ENCODE measurements at places on chromosomes 7 and 10.

- no peak for DNase-seq
These were observed 1.3 kb downstream of the FRAT2 start for GRCh38 chr10:97333351-97333600.

DNA sequence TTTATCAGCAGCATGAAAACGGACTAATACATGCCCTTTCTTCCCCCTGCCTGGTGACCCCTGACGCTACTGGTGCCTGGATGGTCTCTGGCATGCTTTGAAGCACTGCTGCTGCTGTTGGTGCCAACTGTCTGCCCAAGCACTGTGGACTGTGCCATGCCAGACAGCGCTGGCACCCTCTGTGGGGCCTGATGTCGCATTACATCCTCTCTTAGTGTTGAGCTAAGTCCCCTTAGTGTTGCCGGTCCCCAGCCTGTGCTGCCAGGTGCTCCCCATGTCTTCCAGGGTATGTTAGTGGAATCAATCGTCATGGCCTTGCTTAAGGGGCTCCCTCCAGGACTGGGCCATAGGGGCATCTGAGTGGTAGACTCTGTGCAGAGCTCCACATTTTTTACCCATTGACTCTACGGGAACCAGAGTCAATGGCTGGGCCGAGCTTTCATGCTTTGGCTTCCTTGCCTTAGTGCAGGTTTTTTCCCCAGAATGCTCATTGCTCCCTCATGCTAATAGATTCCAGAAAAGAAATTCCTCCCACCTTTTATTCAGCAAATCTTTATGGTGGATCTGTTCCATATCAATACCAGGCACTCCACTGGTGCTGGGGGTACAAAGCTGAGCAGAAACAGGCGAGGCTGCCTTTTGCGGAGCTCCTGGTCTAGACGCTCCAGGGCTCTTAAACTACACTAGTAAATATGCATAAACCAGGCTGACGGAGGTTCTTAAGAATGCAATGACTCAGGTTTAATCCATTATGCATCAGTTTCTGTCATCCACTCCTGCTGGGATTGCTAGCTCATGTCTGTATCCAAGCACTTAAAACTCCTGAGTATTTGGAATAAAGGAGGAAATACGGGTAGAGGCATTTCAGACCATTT, 21.8 kb upstream of the MRC1 start:
- peak; percentile 91 for DNase-seq

- DNase-seq, result no peak
These were observed 10.4 kb downstream of the STX1A start for GRCh38 chr7:73708961-73709549.

DNA sequence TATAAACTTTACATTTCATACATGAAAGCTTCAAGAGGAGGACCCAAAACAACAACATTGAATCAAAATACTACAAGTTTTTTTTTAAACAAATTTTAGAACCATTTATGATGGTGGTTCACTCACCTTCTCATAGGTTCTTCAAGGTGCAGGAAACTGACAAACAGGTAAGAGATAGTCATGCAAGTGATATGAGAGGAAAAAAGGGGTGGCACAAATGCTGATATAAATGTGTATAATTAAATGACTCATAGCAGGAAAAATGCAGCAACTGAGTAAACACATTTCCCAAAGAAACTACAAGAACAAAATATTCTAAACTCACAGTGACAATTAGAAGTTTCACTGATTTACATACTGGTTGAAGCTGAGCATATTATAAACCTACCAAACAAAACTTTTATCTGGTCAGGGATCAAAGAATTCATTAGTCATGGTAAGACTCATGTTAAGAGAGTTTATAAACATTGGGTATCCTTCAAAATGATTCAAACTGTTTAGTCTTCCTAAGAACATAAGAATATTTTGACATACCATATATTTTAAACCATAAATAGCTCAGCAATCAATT, 14.1 kb downstream of the ZWINT start:
- DNase-seq, result no peak

GRCh38 chr10:110434489-110435096, 63.1 kb upstream of the DUSP5 start:
- DNase-seq, result no peak

- DNase-seq, result no peak
These were observed 313.8 kb upstream of the ADARB2 start for GRCh38 chr10:2051108-2051507.

GRCh38 chr10:57627642-57628178, 640.0 kb downstream of the IPMK start:
- DNase-seq, result no peak

GRCh38 chr10:8036506-8037198, 17.8 kb upstream of the GATA3 start:
- no peak for DNase-seq

- DNase-seq, result no peak
These were observed 179.1 kb downstream of the ZMYND11 start for GRCh38 chr10:314381-314780.

DNA sequence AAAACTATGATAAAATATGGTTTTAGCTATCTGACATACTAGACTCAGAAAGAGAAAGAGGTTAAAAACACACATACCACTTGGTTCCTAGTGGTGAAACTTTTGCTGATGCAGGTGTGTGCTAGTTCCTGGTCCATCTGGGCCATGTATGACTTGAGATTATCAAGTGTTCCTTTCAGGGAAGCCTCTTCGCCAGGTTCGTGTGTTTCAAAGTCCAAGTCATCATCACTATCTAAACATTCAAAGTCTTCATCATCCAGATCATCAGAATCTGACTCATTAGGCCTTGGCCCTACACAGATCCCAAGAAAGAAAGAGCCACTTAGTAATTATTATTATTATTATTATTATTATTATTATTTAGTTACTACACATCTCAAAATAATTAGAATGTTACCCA, 26.4 kb downstream of the NUDT13 start:
- DNase-seq, result no peak

- no peak for DNase-seq
These were observed 38.0 kb downstream of the ZNRF2 start for GRCh38 chr7:30322271-30323005.

DNA sequence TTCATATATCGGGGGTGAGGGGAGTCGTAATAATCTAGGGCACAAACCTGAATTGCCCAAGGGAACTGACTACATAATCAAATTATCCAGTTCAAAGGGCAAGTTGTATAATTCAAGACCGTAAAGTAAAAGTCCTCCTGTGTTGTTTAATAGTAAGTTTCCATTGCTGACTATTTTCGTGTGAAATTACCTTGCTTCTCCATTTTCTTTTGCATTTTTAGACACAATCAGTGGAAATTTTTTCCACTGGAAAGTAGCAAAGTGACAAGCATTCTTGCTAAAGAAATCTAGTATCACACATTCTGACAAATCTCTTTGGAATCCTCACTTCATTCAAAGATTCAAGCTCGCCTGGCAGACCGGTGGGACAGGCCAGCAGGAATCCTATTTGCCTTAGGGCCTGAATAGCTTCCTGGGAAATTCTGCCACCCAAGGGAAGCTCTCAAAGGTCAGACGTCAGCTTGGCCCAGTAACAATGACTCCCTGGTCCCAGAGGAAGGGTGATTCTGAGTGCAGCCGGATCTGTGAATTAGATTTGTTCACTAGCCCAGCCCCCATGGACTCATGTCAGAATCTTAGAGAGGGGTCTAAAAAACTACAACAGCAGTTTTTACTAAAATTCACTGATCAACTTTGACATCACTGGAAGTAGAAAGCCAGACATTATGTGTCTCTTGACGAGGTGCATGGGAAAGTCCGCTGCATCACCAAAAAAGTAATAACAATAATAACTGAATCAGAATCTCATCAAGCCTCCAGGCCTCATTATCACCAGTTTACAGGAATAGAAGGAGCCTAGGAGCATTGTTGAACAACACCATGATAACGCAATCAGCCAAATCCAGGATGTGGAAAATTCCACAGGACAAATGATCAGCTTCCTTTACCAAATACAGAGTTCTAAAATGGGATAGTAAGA, 161.0 kb downstream of the SKIDA1 start:
- DNase-seq, result peak; percentile 62

Measured in Panc1 (cell line).